ENCODE measurements at places on chromosomes 12 and 14.

DNA sequence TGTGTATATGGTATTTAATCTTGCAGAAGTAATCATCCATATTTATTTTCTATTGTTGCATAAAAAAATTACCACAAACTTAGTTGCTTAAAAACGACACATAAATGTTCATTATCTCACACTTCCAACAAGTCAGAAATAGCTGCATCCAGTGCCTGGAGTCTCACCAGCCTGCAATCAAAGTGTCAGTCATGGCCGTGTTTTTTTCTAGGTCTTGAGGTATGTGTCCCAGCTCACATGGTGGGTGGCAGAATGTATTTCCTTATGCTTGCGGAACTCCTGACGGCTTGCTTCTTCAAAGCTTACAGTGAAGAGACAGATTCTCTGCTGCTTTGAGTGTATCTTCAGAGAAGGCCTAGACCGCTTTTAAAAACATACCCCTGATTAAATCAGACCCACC lies 670.2 kb upstream of the LMO3 start:
- no peak for DNase-seq

GRCh38 chr14:85528897-85529631 lies 880 bp upstream of the FLRT2 start:
- DNase-seq, result no peak

GRCh38 chr12:126108247-126108646 lies 1043.0 kb downstream of the AACS start:
- DNase-seq, result no peak

DNA sequence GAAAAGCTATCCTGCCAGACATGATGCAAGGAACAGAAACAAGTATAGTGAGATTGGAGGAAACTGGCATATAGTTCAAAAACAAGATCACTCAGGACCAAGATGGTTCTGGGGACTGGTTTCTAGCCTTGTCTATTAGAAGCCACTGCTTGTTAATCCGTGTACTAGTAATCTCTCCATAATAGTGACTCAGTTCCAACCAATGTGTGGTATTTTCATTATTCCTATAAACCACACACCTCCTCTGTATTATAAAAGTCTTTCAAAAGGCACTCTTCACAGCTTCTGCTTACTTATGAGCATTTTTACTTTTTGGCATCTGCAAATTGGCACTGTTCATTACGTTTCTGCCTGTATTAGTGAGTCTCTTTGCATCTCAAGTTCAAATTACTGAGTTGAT lies 140.3 kb downstream of the SLC6A15 start:
- DNase-seq, result no peak

- no peak for DNase-seq
Observed at GRCh38 chr12:28144059-28144458, 46.2 kb upstream of the CCDC91 start.

- DNase-seq, result no peak
Observed at GRCh38 chr14:92792885-92793284, 1.2 kb upstream of the GOLGA5 start.

DNA sequence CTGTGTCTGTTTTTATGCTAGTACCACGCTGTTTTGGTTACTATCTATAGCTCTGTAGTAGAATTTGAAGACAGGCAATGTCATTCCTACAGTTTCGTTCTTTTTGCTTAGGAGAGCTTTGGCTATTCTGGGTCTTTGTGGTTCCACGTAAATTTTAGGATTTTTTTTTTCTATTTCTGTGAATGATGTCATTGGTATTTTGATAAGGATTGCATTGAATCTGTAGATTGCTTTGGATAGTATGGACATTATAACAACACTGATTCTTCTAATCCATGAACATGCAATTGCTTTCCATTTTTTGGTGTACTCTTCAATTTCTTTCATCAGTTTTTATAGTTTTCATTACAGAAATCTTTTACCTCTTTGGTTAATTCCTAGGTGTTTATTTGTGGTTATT lies 345.2 kb downstream of the TMEM121 start:
- DNase-seq, result no peak

- DNase-seq, result no peak
Observed at GRCh38 chr14:79911744-79912143, 299.6 kb downstream of the DIO2 start.

GRCh38 chr12:114884575-114884974 lies 200.6 kb upstream of the TBX3 start:
- DNase-seq, result no peak

- DNase-seq, result no peak
Observed at GRCh38 chr14:93731753-93732152, 56.5 kb downstream of the PRIMA1 start.

DNA sequence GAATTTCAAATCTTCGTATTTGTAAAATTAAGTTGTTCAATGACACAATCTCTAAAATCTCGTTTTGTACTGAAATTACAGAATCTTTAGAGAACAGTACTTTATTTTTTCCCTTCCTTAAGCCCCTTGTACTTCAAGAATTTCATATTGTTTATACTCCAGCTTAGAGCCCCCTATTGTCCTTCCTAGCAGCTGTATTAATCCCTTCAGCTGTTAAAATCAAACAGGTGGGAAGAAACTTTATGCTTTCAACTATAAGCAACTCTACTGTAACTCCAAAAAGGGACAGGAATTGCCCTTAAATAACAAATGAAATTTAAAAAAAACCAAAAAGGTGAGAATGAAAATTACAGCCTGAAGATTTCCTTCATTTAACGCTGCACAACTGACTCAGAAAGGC lies 1.7 kb downstream of the NACA start:
- DNase-seq, result no peak

DNA sequence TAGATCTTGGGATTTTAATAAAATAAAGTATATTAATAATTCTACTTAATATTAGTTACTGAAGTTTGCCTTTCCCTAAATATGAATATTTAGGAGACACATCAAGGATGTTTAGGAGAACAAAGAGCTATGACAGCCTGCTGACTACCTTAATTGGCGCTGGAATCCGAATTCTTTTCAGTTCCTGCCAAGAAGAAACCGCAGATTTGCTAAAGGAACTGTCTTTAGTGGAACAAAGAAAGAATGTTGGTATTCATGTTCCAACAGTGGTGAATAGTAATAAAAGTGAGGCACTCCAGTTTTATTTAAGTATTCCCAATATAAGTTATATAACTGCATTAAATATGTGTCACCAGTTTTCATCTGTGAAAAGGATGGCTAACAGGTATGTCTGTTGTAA lies 54.5 kb downstream of the MIS18BP1 start:
- DNase-seq, result no peak

DNA sequence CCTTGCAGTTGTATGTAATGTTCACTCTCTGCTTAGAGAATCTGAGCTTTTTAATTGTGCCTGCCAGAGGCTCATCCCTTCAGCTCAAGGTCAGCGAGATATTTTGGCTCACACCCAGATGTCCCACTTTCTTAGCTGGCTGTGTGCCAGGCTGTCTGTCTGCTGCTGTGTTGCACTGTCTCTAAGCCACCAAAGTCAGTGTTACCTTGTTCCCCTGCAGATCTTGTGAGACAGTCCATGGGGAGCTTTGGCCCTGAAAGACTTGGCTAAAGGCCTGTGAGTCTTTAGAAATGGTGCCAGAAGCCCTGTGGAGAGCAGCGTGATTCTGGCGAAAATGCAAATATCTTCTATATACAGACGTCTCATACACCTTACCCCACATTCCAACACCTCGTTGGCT lies 293.7 kb downstream of the TTC6 start:
- no peak for DNase-seq

DNA sequence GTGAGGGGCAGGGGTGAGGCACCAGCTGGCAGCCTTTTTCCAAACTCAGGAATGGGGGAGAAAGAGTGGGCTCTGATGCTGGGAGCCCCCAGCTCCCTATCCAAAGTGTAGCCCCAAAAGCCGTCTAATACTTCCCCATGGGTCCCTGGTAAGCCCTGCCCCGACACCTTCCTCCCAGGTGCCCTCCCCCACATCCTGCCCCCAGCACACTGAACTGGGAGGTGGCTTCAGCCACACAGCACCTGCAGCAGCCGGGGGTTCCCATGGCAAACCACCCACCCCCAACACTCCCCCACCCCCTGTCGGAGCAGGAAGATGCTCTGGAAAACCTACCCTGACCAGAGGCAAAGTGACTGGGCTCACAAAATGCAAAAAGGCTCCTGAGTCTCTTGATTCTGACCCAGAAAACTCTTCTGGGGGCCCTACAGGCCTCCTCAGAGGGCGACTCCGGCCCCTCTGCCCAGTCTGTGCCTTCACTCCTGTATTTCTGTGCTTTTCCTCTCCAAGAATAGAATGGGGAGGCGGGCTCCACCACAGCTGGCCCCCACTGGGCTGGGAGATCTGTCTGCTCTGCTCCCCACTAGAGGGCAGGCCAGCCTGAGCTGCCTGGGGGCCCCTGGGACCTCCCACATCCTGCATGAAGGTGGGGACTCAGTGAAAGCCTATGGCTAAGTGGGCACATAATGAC lies 81.6 kb downstream of the ITPK1 start:
- DNase-seq, result no peak

DNA sequence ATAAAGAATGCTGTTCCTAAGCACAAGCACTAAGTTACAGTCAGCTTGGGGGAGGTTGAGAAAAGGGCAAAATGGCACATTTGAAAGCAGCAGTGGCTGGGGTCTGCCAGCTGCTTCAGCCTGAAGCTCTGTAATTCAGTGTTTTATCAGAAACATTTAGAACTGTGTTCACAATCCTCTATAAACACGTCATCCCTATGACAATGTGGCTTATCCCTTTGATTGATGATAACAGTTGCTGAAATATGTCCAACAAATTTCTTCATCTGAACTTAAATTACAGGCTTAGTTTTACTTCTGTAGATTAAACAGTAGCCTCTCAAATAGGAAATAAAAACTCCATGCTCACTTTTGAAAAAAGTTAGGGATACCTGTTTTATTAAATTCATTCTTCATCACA lies 108.8 kb downstream of the VEZT start:
- no peak for DNase-seq

DNA sequence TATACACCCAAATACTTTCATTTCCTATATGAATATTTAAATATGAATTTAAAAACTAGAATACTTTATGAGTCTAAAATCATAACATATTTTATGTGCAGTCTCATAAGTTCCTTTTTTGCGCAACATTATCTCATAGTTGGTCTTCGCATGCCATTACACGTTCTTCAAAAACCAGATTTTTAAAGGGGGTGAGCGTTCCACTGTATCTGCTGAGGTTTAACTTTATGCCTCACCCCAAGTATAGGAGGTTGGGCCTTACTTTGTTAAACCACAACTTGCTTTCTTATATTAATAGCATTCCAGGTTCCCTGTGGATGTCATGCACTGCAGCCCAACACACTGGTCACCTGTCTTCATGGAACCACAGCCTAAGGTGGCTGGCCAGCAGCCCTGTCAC lies 118.6 kb downstream of the APAF1 start:
- DNase-seq, result no peak

DNA sequence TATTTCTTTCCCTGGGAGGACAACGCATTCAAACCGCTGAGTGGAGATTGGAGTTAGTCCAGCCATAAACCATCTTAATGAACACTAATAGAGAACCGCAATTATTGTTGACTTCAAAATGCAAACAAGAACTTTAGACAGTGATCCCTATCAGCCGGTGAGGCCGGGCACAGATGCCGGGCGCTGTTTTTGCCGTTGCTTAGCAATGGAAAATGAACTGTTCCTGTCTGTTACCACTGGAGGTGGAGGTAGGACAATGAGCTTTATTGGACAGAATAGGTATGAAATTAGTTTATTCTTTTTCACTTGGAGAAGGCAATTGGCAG lies 216.8 kb downstream of the TTC8 start:
- DNase-seq, result no peak

GRCh38 chr12:4356041-4356327 lies 23.5 kb downstream of the FGF23 start:
- DNase-seq, result peak; percentile 18

- peak; percentile 4 for DNase-seq
Observed at GRCh38 chr12:71216725-71217579, 59.2 kb upstream of the TSPAN8 start.

DNA sequence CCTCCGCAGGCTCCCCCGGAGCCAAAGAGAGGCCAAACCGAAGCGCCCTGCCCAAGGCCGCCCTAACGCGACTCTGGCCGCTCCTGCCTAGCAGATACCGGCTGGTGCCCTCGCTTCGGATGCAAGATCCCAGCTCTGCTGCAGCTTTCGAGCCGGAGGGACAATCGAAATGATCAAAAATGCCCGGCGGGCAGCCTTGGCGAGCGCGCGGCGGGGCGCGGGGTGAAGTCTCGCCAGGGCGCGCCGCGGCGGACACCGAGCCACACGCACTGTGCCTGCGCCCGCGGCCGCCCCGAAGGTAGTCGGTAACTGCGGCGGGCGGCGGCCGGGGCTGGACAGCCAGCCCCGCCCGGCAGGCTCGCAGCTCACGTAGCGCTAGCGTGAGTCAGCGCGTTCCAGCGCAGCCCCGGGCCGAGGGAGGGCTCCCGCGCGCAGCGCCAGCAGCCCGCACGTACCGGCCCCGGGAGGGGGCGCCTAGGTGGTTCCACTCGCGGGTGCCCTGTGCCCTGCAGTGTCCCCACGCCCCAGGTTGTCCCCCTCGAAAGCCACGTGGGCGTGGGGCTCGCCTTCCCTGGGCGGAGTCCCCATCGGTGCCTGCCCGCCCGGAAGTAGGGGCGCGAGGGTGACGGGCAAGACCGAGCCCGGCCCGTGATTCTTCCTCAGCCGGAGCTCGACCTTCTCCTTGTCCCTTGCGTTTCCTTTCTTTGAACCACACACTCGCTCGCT lies 109.2 kb upstream of the EGLN3 start:
- DNase-seq, result no peak

DNA sequence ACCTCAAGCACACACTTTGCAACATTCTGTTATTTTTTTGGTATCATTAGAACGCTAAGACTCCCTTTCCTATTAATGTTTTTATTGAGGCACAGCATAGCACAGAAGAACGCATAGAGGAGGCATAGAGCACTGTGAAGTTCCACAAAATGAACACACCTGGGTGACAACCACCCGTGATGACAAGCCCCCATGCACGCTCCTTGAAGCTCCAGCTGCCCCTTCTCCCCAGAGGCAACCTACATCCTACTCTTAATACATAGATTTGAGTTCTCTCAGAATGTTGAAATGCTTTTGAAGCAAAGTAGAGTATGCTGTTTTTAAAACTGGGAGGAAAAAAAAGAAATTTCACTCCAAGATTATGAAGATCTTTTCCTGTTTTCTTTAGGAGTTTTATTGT lies 55.5 kb downstream of the DYRK2 start:
- no peak for DNase-seq

GRCh38 chr12:108734200-108734906 lies 3.0 kb upstream of the CORO1C start:
- DNase-seq, result no peak

DNA sequence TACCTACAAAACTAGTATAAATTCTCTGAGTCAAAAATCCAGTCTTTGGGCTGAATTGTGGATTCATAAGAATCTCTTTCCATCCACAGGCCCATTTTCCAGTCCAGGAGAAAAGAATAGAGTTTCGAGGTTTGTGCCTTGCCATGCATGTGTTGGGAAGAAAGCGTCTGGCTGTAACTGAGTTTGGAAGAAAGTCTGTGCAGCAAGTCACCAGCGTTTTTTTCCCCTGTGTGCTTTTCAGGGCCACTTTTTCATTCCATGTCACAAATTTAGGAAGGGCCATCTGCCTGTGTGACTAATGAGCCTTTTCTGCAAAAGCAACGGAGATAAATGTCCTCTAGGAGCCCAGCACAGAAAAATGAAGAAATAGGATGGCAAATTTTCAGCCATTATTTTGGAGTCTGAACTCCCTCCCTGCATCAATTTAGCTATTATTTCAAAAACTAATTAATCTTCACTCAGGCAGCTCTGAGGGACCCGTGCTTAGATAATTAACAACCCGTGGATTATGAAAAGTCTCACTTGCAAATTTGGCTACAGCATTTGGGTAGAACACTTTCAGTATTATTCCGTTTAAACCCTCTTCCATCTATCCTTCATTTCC lies 261.5 kb downstream of the SUDS3 start:
- no peak for DNase-seq

GRCh38 chr12:108482717-108483212 lies 32.3 kb upstream of the FICD start:
- DNase-seq, result peak; percentile 20

GRCh38 chr12:48937170-48937569 lies 11.9 kb upstream of the FKBP11 start:
- no peak for DNase-seq

Data from Panc1 (cell line).